ENCODE measurements at places on chromosomes 5 and 9.

- no peak for ATAC-seq
These were observed 32.9 kb downstream of the LHX2 start for GRCh38 chr9:124044448-124044847.

GRCh38 chr5:125140855-125141254, 394.4 kb upstream of the ZNF608 start:
- no peak for ATAC-seq

- no peak for ATAC-seq
These were observed 14.0 kb downstream of the GRHPR start for GRCh38 chr9:37436540-37436939.

DNA sequence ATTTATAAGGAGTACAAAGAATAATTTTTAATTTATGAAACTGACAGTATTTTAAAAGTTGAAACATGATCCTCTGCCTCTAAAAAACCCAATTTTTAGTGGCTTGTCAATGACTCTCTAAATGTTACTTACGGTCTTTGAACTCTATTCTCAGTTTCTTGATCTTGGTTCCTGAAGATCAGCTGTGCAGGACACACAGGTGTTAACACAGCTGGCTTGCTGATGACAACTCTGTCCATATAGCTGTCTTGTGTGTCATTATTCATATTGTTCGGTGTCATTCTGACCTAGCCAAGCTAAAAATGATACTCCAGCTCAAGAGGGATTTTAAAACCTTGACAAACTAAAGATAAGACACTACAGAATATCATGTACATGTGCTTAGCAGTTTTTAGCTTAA, 314.5 kb downstream of the CCDC171 start:
- no peak for ATAC-seq

GRCh38 chr9:121743441-121744001, 92.1 kb downstream of the DAB2IP start:
- no peak for ATAC-seq

- ATAC-seq: no peak
These were observed 17.7 kb downstream of the BRD8 start for GRCh38 chr5:138160706-138161105.

- no peak for ATAC-seq
These were observed 18.8 kb downstream of the SMIM32 start for GRCh38 chr5:136174021-136174659.

Measured in activated T-helper 17 cell treated with anti-CD3 and anti-CD28 coated beads, Interleukin-2, amount 50 U/mL, for 72 hours (primary cell).